Upper lobe of right lung (tissue), 1 donor: ENCODE measurements at places on chromosomes 3 and 15. TPM values are rescaled to one million over a fixed set of nuclear protein-coding genes. Genes with fewer than 3 reads are reported as not detected.

GRCh38 chr3:31240013-31240412 lies 292.7 kb upstream of the STT3B start:
- no peak for DNase-seq

DNA sequence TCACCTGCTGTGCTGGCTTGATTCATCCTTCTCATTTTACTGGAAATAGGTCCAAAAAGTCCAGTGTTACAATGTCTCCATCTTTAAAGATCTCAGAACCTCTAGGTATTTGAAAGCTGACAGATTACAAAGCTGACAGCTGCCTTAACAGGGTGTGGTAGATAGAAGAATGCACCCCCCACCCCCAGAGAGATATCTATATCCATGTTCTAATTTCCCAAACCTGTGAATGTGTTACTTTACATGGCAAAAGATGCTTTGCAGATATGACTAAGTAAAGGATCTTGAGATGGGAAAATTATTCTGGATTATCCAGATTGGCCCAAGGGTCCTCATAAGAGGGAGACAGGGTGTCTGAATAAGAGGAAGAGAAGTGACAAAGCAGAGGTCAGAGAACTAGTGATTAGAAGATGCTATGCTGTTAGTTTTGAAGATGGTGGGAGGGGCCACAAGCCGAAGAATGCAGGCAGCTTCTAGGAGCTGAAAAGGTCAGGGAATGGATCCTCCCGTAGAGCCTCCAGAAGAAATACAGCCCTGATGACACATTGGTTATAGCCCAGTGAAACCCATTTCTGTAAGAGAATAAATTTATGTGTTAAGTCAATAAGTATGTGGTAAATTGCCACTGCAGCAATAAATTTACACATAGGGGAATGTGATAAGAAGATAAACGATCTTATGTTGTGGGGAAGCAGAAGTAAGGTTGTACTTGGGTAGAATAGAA lies 21.5 kb upstream of the FSTL1 start:
- no peak for DNase-seq

DNA sequence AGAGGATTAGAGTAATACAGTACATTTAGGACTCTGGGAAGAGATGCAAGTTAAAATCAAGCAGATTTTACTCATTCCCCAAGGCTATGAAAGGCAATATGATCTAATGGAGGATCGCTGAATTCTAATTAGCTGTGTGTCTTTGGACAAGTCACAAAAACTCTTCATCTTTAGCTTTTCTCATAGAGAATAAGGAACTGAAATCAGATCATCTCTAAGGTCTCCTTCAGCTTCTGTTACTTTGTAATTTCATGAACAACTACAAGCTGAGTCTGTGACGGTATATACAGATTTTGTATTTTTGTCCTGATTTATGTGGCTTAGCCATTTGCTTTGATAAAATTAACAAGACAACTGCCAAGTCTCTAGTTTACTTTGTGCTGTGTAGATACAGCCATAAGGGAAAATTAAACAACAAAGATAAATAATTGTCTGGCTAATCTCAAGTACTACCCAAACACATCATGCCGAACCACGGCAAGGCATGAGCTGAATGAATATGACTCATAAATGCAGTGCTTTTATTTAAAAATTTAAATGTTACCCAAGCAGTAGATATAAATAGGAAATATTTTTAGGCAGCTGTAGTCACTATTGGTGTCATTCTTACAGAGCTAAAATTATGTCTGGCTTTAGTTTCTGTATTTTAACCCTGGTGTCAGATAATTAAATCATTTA lies 81.5 kb downstream of the GAP43 start:
- no peak for DNase-seq

DNA sequence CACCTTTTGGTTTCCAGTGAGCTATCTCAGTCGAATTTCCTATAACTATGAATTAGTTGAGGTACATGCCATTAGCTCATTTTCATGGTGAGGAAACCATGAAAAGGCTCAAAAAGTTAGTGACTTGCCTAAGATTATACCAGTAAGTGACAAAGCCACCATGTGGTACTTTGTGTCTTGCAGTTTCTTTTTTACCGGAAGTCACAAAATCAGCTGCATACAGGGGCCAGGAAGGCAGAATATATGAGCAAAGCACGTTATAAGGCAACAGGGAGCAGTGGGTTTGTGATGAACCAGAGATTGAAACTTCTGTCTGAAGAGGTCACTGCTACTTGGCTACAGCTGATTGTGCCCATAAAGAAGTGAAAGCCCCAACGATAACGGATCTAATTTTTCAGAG lies 50.3 kb downstream of the CMTM8 start:
- DNase-seq, result no peak

- DNase-seq, result no peak
Observed at GRCh38 chr15:95085056-95085455, 853.7 kb downstream of the MCTP2 start.

DNA sequence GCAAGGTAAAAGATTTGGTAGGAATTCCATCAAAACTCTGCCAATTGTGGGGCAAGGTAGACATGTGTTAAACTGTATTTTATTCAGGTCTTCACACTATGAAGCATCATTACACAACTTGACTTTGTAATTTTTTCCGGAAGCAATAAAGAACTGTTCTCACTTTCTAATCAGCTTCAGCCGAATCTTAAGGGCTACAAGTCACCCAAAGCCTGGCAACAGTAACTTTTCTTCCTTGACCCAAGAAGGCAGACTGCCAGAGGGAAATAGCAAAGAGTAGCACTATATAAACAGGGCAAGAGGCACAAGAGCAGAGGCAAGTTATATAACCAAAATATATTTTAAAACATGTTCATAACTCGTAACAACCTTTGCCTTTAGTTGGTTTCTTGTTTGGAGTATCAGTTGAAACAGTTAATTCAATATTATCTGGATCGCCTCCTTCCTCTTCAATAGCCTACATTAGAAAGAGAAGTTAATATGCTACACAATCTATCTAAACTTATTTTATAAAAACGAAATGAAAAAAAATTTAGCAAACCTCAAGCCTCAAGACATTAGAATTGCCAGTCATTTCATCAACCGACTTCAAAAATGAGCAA lies 1.4 kb downstream of the SLTM start:
- DNase-seq, result no peak

- DNase-seq, result no peak
Observed at GRCh38 chr3:143831208-143831607, 17.1 kb downstream of the SLC9A9 start.

DNA sequence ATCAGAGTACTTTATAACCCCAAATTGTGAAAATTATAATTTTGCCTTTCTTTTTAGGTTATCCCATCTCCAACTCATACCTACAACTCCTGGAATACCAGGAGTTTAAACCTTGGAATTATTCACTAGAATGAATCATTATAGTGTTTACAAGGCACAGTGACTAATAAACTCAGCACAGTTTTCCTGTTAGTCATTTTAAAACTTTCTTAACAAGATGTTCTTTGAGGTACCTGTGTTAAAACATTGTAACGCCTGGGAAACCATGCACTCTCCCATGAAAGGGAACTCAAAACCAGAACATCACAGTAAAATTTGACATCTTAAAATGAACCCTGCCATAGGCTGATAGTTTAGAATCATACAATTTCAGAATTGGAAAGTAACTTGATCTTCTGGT lies 132.4 kb upstream of the OSTN start:
- no peak for DNase-seq

DNA sequence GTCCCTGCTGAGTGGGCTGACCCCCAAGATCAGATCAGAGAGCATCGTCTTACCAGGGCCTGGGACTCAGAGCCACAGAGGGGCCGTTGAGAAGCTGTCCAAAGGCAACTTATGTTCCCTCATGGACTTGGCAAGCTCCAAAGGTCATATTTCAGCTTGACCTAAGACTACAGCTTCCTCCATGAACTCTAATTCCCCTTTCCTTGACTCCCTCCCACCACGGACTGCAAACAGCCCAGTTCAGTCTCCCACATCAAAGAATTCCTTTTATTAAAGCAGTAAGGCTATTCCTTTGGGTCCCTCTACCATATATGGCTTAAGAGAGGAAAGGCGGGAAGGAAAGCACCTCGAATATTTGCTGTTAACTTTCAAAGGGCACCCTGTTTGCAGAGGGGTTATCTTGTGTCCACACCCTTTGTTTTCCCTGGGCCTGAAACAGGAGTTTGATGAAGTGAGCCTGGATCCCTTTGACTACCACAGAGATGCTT lies 146.1 kb upstream of the THBS1 start:
- DNase-seq, result no peak

DNA sequence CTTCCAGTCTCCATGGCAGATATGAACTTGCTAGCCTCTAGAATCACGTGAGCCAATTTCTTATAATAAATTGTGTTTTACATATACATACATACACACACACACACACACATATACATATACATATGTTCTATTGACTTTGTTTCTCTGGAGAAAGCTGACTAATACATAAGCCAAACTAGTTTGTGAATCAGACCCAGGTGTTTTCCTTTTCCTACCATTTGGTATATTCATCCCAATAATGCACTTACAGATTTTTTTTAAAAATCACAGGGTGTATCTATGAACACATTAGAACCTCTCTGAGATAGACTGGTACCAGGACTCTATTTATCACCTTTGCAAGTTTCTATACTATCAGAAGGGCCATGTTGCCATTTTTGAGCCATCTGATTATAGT lies 122.9 kb upstream of the KCNH8 start:
- no peak for DNase-seq

GRCh38 chr3:171829841-171830517 lies 13.2 kb upstream of the TMEM212 start:
- DNase-seq, result peak; percentile 79

DNA sequence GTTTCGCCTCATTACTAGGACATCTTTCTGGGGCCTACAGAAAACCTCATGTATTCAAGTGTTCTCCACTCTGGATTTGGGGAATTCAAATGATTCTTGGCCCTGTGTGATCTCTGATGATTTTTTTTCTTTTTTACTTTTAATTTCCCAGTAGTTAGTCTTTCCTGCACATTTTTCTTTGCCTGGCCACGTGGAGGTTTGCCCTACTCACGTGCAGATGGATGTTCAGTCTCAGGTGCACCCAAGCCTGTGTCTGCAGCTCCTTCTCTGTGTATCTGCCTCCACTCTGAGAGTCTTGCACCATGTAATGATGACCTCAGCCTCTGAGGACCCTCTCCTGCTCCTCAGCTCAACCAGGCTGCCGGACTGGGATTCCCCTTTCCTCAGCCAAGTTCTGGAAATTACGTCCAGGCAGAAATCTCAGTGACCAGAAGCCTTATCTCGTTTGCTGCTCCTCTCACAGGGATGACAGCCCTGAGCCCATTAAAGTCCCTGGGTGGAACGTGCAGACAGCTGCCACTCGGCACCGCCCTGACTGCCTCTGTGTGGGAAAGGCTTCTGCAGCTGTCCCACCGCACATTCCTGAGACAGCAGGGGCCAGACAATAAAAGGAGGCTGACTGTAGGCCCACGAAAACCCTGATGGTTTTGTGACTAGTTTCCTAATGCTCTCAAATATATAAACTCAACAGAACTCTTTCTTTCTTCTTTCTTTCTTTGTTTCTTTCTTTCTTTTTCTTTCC lies 31.4 kb upstream of the GABRB3 start:
- no peak for DNase-seq

DNA sequence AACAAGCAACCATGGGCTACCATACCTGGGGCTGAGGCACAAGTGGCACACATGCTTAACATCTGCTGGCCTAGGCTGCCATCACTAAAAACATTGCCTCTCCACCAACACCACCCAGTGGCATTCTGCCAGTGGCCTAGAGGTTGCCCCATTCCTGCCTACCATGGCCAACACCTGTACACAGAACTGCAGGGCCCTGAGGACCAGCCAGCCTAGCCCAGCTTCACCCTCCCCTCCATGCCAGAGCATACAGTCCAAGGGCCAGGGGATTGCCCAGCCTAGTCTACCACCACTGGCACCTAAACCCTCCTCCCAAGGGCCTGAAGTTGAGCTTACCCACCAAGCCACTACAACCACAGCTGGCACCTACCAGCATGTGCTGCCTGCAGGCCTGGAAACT lies 35.3 kb downstream of the NEK10 start:
- DNase-seq, result no peak

DNA sequence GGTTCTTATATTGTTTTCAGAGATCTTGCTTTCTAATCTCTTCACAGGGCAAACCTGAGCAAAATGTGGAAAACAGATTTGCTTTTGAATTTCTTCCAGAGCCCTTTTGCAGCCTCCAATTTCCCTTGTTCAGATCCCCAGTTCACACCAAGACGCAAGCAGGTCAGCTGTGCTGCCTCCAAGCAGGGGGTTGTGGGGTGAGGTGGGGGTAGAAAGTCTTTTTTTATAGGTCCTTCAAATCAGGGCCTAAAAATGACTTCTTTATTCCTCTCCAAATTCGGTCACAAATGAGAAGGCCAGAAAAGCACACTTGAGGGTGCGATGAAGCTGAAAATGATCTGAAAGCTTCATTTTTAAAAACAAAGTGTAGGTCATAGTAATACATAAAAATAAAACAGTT lies 26.3 kb upstream of the AVEN start:
- DNase-seq, result no peak

DNA sequence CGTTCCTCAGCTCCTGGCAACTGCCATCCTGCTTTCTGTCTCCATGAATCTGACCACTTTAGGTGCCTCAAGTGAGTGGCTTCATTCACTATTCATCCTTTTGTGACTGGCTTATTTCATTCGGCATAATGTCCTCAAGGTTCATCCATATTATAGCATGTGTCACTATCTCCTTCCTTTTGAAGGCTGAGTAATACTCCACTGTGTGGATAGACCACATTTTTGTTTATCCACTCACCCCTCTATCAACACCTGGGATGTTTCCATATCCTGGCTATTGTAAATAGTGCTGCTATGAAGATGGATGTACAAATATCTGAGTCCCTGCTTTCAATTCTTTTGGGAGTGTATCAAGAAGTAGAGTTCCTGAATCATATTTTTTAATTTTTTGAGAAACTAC lies 98.8 kb downstream of the ADAMTS17 start:
- no peak for DNase-seq

- DNase-seq, result no peak
Observed at GRCh38 chr3:181009225-181009624, 19.7 kb upstream of the DNAJC19 start.

DNA sequence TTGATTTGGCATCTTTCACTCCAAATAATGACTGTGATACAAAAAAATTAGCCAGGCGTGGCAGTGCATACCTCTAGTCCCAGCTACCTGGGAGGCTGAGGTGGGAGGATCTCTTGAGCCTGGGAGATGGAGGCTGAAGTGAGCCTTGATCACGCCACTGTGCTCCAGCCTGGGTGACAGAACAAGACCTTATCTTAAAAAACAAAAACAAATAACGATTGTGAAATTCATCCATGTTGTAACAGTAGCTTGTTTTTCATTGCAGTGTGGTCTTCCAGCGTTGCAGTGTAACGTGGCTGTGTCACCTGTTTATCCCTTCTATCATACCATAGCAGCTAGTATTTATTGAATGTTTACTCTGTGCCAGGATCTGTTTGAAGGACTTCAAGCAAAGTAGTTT lies 120.9 kb downstream of the ITPR1 start:
- DNase-seq, result no peak

GRCh38 chr3:111260878-111261277 lies 189.3 kb downstream of the NECTIN3 start:
- no peak for DNase-seq

- DNase-seq, result no peak
Observed at GRCh38 chr3:45940004-45940780, 3.1 kb upstream of the CXCR6 start.

GRCh38 chr3:97825101-97825500 lies 3.3 kb downstream of the CRYBG3 start:
- DNase-seq, result no peak

The GHRL gene
- total RNA-seq, result 2.2 TPM

The FOXB1 gene
- not detected for total RNA-seq

The RGMA gene
- total RNA-seq, result 4.1 TPM

The TM4SF4 gene
- 0.49 TPM for total RNA-seq

The ATP13A4 gene
- total RNA-seq, result 248 TPM

The HCLS1 gene
- 76.5 TPM for total RNA-seq

The VGLL3 gene
- 61.5 TPM for total RNA-seq
